ENCODE measurements at places on chromosomes 12 and 14.

DNA sequence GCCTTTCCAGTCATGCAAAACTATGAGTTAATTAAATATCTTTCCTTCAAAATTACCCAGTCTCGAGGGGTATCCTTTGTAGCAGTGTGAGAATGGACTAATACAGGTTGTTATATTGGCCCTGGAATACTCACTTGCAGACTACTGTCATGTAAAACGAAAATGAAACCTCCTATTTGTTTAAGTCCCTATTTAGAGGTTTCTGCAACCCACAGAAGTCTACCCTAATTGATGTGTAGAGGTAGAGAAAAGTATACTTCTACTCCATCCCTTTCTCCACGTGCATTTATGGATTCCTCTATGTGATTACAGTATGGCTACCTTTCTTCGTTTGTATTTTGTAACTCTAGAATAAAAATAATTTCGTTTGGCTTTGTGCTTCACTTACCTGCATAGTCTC lies 371.1 kb downstream of the FSCB start:
- H3K27me3 ChIP-seq: no peaks in the 10 kb centered on the region
- DNase-seq: no peak
- H3K27ac ChIP-seq: no peak overlapping the region
- H3K36me3 ChIP-seq: no peaks in the 10 kb centered on the region
- no peak overlapping the region for H3K4me3 ChIP-seq

GRCh38 chr12:57735952-57736740 lies 2.4 kb downstream of the AGAP2 start:
- no peaks in the 10 kb centered on the region for H3K27me3 ChIP-seq
- no peak overlapping the region for H3K4me3 ChIP-seq
- H3K4me1 ChIP-seq: peaks cover 24% of the 10 kb centered on the region
- no peak for DNase-seq

DNA sequence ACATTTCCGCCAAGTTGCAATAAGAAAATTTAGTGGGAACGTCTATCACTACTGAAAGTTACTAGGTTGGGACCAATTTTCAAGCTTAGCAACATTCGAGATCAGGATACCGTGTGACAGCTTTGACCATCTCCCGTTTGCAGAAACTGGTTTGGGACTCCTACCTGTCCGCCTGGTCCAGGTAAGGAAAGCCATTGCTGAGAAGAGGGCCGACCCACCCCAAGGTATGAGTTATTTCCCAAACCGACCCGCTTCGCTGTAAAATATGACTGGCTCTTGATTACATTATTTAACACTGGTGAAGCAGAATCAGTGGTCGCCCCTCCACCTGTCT lies 271 bp downstream of the DNAI7 start:
- H3K27ac ChIP-seq: peak overlapping the region; percentile 95
- H3K4me3 ChIP-seq: peak overlapping the region; percentile 85
- peaks cover 6% of the 10 kb centered on the region for H3K4me1 ChIP-seq
- no peaks in the 10 kb centered on the region for H3K36me3 ChIP-seq
- H3K27me3 ChIP-seq: no peaks in the 10 kb centered on the region

DNA sequence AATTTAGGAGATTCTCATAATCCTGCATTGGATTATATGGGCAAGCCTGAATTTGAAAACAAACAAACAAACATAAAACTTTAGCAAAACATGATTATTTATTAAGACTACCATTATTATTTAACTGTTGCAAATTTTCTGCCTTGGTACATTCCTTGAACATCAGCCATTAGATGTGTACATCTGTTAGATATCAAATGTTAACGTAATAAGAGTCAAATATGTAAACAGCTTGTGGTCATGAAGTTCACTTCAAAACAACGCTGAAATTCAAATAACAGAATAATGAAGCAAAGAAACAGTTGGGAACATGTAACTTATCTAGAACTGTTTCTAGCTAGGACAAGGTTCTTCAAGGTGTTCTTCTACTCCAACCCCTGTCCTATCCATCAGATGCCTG lies 14.3 kb upstream of the TMX1 start:
- no peaks in the 10 kb centered on the region for H3K36me3 ChIP-seq
- no peaks in the 10 kb centered on the region for H3K27me3 ChIP-seq
- H3K27ac ChIP-seq: no peak overlapping the region
- DNase-seq: no peak

GRCh38 chr12:69501154-69501895 lies 31.1 kb downstream of the FRS2 start:
- no peaks in the 10 kb centered on the region for H3K36me3 ChIP-seq
- DNase-seq: no peak
- no peaks in the 10 kb centered on the region for H3K27me3 ChIP-seq
- H3K4me3 ChIP-seq: no peak overlapping the region
- peaks cover 2% of the 10 kb centered on the region for H3K4me1 ChIP-seq

DNA sequence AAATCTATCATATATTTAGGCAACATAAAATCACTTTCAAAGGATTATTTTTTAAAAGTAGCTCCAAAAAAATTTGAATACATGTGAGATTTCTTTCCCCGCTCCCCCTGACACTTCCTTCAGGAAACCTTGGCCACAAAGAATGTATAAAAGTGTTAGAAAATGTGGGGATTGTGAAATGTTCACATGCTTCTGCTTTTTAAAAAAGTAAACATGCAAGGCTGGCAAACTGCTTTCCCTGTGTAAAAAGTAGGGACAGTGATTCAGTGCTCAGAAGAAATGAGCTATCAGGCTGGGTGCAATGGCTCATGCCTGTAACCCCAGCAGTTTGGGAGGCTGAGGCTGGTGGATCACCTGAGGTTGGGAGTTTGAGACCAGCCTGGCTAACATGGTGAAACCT lies 26.6 kb downstream of the MBIP start:
- H3K36me3 ChIP-seq: peaks cover 14% of the 10 kb centered on the region
- no peaks in the 10 kb centered on the region for H3K4me1 ChIP-seq
- no peaks in the 10 kb centered on the region for H3K27me3 ChIP-seq

DNA sequence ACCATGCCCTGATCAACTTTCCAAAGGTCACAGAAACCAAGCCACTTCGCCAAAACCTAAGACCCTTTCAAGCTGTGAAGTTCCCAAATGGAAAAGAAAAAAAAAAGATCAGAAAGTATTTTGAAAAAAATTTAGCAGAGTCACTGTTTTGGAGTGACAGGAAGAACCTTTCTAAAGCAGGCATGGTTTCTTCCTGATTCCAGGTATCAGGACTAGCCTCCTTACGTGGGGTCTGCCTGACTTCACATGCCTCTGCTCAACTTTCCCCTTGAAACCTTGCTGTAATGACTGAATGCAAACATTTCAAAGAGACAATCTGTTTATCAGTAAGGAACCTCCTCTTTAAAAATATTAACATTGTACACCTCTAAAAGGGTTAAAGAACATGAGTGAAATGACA lies 9.5 kb downstream of the CORO1C start:
- no peaks in the 10 kb centered on the region for H3K27me3 ChIP-seq
- H3K36me3 ChIP-seq: no peaks in the 10 kb centered on the region
- H3K4me1 ChIP-seq: peaks cover 10% of the 10 kb centered on the region
- DNase-seq: no peak
- no peak overlapping the region for H3K27ac ChIP-seq
- no peak overlapping the region for H3K4me3 ChIP-seq

DNA sequence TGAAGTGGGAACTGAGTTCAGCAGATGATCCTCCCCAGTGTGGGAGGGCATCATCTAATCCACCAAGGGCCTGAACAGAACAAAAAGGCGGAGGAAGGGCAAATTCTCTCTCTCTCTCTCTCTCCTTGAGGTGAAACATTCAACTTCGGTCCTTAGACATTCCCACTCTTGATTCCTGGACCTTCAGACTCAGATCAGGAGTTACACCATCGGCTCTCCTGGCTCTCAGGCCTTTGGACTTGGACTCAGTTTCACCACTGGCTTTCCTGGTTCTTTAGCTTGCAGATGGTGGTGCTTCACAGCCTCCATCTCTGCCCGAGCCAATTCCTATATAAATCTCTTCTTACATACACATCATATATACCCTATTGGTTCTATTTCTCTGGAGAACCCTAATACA lies 73.2 kb downstream of the SPPL3 start:
- H3K27ac ChIP-seq: no peak overlapping the region
- DNase-seq: no peak
- peaks cover 3% of the 10 kb centered on the region for H3K4me1 ChIP-seq
- H3K27me3 ChIP-seq: no peaks in the 10 kb centered on the region
- H3K4me3 ChIP-seq: no peak overlapping the region

DNA sequence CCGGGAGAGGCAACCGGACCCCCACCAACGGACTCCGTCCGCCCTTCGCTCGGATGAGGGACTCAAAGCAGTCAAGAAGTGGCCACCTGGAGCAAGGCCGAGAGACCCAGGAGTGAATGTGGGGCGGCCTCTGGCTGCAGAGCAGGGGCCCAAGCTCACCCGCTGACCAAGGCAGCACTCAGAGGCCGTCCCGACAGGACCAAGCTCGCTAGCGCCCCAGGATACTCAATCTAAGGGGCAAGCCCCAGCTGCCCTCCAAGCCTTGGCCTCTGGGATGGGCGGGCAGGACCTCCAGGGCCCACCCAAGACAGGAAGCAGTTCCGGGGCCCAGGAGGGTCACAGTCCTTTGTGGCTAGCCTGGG lies 936 bp downstream of the AKT1 start:
- DNase-seq: peak; percentile 18
- H3K36me3 ChIP-seq: peaks cover 24% of the 10 kb centered on the region
- no peaks in the 10 kb centered on the region for H3K27me3 ChIP-seq
- H3K4me1 ChIP-seq: peaks cover 46% of the 10 kb centered on the region

- no peaks in the 10 kb centered on the region for H3K36me3 ChIP-seq
- no peak overlapping the region for H3K4me3 ChIP-seq
- DNase-seq: no peak
- H3K4me1 ChIP-seq: no peaks in the 10 kb centered on the region
Measured at GRCh38 chr14:93316716-93317115, 16.1 kb downstream of the BTBD7 start.

GRCh38 chr12:29710104-29710503 lies 73.6 kb downstream of the TMTC1 start:
- H3K4me3 ChIP-seq: no peak overlapping the region
- DNase-seq: no peak
- no peaks in the 10 kb centered on the region for H3K27me3 ChIP-seq
- no peak overlapping the region for H3K27ac ChIP-seq
- H3K36me3 ChIP-seq: no peaks in the 10 kb centered on the region

DNA sequence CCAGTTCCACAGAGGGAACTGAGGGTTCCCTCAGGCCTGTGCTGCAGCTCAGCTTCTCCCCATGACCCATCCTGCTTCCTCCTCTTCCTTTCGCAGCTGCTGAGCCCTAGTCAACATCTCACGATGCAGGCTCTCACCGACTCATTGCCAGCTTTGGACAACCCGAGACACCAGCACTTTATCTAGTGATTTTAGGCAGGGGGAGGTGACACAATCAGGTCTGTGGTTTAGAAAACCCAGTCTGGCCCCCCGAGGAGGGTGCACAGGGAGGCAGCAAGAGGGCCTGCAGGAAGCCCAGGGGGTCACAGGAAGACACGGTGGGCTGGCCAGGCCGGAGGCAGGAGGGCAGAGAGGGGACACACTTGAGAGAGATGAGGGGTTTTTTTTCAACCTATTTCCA lies 35.4 kb downstream of the DIO3 start:
- H3K36me3 ChIP-seq: no peaks in the 10 kb centered on the region
- no peak overlapping the region for H3K4me3 ChIP-seq
- H3K4me1 ChIP-seq: peaks cover 28% of the 10 kb centered on the region
- no peak for DNase-seq

GRCh38 chr12:3004655-3005565 lies 45.7 kb downstream of the TEAD4 start:
- no peaks in the 10 kb centered on the region for H3K4me1 ChIP-seq
- H3K36me3 ChIP-seq: no peaks in the 10 kb centered on the region
- H3K27ac ChIP-seq: no peak overlapping the region
- no peak overlapping the region for H3K4me3 ChIP-seq

GRCh38 chr14:81868172-81868571 lies 334.5 kb upstream of the SEL1L start:
- no peak overlapping the region for H3K4me3 ChIP-seq
- H3K36me3 ChIP-seq: no peaks in the 10 kb centered on the region
- H3K27ac ChIP-seq: no peak overlapping the region
- no peaks in the 10 kb centered on the region for H3K27me3 ChIP-seq
- DNase-seq: no peak
- H3K4me1 ChIP-seq: no peaks in the 10 kb centered on the region

DNA sequence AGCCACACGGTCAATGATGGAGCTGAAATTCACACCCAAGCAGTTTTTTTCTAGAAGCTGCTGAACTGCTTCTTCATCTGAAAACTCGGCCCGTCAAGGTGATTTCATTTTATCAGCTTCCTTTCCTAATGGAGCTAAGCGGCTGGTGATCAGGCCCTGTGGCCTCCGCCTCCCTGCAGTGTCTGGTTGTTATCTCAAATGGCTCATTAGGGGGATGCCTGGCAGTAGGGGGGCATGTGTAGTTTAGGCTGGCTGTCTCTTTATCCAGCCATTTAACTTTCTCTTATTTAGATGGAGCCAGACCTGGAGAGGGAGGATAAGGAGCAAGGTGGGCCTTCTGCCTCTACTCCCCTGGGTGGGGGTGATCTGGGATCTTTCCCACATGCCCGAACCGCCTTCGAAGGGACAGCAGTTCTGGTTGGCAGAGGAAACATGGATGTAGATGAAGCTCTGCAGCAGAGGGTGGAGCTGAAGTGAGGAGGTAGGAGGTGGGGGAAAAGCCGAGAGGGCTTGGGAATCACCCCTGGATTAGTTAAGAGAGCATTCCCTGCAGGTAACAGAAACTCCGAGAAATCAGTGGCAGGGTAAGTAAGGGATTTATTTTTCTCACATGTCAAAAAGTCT lies 64.4 kb downstream of the TGFB3 start:
- no peak overlapping the region for H3K27ac ChIP-seq
- DNase-seq: no peak
- H3K36me3 ChIP-seq: no peaks in the 10 kb centered on the region
- no peak overlapping the region for H3K4me3 ChIP-seq
- H3K4me1 ChIP-seq: no peaks in the 10 kb centered on the region

DNA sequence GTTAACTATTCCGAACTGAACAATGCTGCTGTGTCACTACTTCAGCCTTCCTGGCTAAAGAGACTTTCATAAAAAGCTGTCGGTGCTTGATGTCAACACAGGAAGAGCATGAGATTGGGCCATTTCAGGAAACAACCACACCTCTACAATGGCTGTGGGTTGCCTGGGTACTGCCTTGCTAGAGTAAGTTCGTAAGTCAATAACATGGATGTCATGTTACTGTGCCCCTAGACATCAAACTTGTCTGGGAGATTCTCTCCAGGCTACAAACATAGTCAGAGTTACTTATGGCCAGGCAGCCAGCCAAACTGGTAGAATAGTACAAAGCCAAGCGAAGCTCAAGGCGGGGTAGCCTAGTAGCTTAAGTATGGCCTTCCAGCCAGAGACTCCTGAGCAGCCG lies 23.1 kb downstream of the MAX start:
- peaks cover 18% of the 10 kb centered on the region for H3K4me1 ChIP-seq
- no peak overlapping the region for H3K27ac ChIP-seq
- no peak for DNase-seq
- no peaks in the 10 kb centered on the region for H3K27me3 ChIP-seq

GRCh38 chr14:102194856-102195255 lies 55.2 kb downstream of the WDR20 start:
- no peak for DNase-seq
- H3K27me3 ChIP-seq: no peaks in the 10 kb centered on the region
- H3K27ac ChIP-seq: no peak overlapping the region
- no peak overlapping the region for H3K4me3 ChIP-seq

GRCh38 chr12:47747126-47747525 lies 11.6 kb downstream of the RAPGEF3 start:
- no peak overlapping the region for H3K27ac ChIP-seq
- DNase-seq: no peak
- no peak overlapping the region for H3K4me3 ChIP-seq
- peaks cover 4% of the 10 kb centered on the region for H3K27me3 ChIP-seq

- H3K27ac ChIP-seq: no peak overlapping the region
- H3K36me3 ChIP-seq: no peaks in the 10 kb centered on the region
- no peaks in the 10 kb centered on the region for H3K4me1 ChIP-seq
- no peak for DNase-seq
- H3K4me3 ChIP-seq: no peak overlapping the region
- no peaks in the 10 kb centered on the region for H3K27me3 ChIP-seq
Measured at GRCh38 chr12:118611295-118611694, 234.9 kb downstream of the SUDS3 start.
